ENCODE measurements at places on chromosomes 4 and X.

DNA sequence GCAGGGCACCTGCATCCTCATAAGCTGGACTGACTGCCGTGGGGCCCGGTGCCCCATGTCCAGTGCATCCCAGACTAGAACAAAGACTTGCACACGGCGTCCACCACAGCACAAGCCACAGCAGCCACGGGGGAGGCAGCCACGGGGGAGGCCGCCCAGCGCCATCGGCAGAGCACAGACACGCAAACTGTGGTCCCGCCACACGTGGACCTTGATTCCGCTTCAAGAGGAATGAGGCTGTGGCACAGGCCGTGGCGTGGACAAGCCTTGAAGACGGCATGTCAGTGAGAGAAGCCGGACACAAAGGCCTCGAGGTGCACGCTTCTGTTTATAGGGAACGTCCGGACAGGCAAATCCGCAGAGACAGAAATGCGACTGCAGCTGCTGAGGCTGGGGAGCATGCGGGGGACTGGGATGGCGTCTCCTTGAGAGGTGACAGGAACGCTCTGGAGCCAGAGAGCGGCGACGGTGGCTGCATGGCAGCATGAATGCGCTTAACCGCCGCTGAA lies 10.1 kb upstream of the CPLX1 start:
- no peak overlapping the region for H3K4me3 ChIP-seq
- H3K4me1 ChIP-seq = no peaks in the 10 kb centered on the region
- no peaks in the 10 kb centered on the region for H3K36me3 ChIP-seq

DNA sequence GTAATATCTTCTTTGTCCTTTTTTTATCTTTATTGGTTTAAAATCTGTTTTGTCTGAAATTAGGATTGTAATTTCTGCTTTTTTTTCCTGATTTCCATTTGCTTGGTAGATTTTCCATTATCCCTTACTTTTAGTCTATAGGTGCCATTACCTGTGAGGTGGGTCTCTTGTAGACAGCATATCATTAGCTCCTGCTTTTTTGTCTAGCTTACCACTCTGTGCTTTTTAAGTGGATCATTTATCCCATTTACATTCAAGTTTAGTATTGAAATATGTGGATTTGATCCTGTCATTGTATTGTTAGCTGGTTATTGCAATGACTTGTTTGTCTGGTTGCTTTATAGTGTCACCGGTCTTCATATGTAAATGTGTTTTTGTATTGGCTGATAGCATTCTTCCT lies 958.6 kb upstream of the SLIT2 start:
- no peak overlapping the region for H3K27ac ChIP-seq
- no peaks in the 10 kb centered on the region for H3K4me1 ChIP-seq
- H3K27me3 ChIP-seq = no peaks in the 10 kb centered on the region
- no peak overlapping the region for H3K4me3 ChIP-seq

GRCh38 chrX:103889216-103889615 lies 57.2 kb upstream of the RAB9B start:
- H3K27ac ChIP-seq = no peak overlapping the region
- no peaks in the 10 kb centered on the region for H3K4me1 ChIP-seq
- DNase-seq = no peak

GRCh38 chrX:101164766-101165590 lies 54.6 kb upstream of the DRP2 start:
- no peak for DNase-seq
- no peaks in the 10 kb centered on the region for H3K27me3 ChIP-seq
- H3K4me1 ChIP-seq = no peaks in the 10 kb centered on the region
- no peak overlapping the region for H3K4me3 ChIP-seq

DNA sequence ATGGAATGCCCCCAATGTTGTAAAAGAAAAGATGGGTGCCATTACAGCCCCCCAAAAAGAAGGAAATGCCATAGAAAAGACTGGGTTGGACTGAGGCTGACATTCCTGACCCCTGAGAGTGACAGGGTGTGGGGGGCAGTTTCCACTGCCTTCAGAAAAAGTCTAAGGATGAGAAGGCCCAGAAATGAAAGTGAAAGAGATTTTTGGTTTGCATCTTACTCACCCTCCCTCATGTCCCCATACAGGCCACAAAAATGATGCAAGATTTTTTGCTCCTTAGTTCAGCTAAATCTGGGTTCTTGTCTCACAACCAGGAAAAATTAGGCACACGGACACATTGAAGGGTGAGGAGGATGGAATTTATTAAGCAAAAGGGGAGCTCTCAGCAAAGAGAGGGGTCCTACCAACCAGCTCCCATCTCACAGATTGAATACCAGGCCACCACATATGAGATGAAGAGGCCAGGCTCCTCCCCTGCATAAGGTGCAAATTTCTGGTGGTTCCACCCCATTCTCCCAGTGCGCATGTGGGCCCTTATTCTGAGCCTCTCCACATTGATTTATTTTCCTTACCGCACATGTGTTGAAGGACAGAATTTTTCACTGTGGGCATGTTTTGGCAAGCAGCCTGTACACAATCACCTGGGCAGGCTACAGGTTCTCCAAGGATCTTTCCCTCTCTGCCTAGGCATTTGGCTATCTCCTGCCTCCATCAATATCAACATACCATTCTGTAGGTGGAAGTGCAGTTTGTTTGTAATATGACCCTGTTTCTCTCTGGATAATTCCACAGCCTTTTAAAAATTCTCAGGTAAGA lies 18.8 kb downstream of the PPP4R3C start:
- no peaks in the 10 kb centered on the region for H3K4me1 ChIP-seq
- H3K36me3 ChIP-seq = no peaks in the 10 kb centered on the region
- no peaks in the 10 kb centered on the region for H3K27me3 ChIP-seq
- H3K27ac ChIP-seq = no peak overlapping the region

GRCh38 chr4:150256225-150256620 lies 178.0 kb downstream of the DCLK2 start:
- no peak overlapping the region for H3K27ac ChIP-seq
- no peak for DNase-seq
- no peaks in the 10 kb centered on the region for H3K36me3 ChIP-seq
- no peaks in the 10 kb centered on the region for H3K4me1 ChIP-seq
- H3K27me3 ChIP-seq = no peaks in the 10 kb centered on the region
- no peak overlapping the region for H3K4me3 ChIP-seq

GRCh38 chrX:115642311-115642710 lies 81.3 kb downstream of the PLS3 start:
- no peak overlapping the region for H3K27ac ChIP-seq
- H3K36me3 ChIP-seq = no peaks in the 10 kb centered on the region
- no peaks in the 10 kb centered on the region for H3K4me1 ChIP-seq
- H3K27me3 ChIP-seq = peaks cover 16% of the 10 kb centered on the region

DNA sequence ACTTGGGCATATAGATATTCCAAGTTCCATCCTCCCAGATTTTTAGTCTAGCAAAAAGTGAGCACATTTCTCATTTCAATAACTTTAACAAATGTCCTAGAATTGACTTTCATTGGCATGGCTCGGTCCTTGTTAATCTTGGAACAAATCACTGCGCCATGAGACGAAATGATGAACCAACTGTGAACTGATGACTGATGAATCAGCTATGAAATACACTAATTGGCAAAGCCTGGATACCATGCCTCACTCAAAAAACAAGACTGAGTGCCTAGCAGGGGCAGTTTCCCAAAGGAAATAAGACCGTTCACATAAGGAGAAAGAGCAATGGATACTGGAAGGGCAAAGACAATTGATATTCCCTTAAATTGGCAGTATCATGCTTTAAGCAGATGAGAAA lies 248.6 kb upstream of the VEGFC start:
- H3K27ac ChIP-seq = no peak overlapping the region
- no peaks in the 10 kb centered on the region for H3K36me3 ChIP-seq
- no peaks in the 10 kb centered on the region for H3K4me1 ChIP-seq
- no peaks in the 10 kb centered on the region for H3K27me3 ChIP-seq
- no peak overlapping the region for H3K4me3 ChIP-seq

- H3K4me1 ChIP-seq = peaks cover 24% of the 10 kb centered on the region
- H3K27ac ChIP-seq = peak overlapping the region; percentile 26
- no peak overlapping the region for H3K4me3 ChIP-seq
- no peak for DNase-seq
- H3K36me3 ChIP-seq = peaks cover 32% of the 10 kb centered on the region
Observed at GRCh38 chrX:153781428-153782047, 697 bp downstream of the SRPK3 start.

GRCh38 chrX:150774798-150775568 lies 81.8 kb downstream of the MTMR1 start:
- no peak for DNase-seq
- no peak overlapping the region for H3K4me3 ChIP-seq
- no peaks in the 10 kb centered on the region for H3K27me3 ChIP-seq
- no peak overlapping the region for H3K27ac ChIP-seq

DNA sequence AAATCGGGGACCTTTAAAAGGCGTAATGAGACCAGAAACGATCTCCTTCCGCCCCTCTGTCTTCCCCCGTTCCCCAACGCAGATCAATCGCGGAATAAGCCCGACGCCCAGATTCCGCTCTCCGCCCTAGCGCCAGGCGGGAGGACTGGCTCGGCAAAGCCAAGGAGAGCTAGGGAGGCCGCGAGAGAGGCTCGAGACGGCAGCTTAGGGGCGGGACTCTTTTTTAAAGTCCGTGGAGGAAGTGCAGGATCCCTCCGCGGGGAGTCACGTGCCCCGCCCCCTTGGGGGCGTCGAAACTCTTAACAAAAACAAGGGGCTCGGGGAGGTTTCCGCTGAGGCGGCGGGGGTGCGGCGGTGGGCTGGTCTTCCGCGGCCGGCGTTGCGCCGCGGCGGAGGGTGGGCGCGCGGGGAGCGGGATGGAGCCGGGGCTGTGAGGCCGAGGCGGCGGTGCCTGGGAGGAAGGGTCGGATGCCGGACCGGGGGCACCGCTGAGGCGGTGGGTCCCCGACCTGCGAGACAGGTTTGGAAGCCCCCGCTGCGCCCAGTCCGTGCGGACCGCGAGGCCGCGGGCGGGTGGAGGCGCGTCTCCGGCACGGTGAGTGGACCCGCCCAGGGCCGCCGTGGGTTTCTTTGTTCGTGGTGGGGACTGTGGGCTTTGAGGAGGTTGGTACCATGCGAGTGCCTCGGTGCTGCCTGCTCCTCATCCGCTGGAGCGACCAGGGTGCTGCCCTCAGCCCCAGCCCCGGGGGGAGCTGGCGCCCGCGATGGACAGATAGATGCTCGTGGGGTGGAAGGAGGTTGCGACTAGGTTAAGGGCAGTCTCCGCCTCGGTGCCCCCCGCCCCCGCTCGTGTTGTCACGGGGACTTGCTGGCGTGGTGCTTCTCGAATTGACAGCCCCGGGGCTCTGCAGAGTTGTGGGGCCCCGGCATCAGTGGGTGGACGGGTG lies at the start of gene CCNG2:
Gene CCNG2, plus strand, starts transcription at position 296 of the 947 bp plus-strand sequence. CDS start 1,326 bp downstream, outside the sequence.
- H3K4me3 ChIP-seq = peak within 1 kb of the TSS; percentile 84
- H3K27me3 ChIP-seq = no peaks in the 10 kb centered on the region
- no peaks in the 10 kb centered on the region for H3K36me3 ChIP-seq
- DNase-seq = peak; percentile 80
- H3K4me1 ChIP-seq = peaks cover 44% of the 10 kb centered on the region

DNA sequence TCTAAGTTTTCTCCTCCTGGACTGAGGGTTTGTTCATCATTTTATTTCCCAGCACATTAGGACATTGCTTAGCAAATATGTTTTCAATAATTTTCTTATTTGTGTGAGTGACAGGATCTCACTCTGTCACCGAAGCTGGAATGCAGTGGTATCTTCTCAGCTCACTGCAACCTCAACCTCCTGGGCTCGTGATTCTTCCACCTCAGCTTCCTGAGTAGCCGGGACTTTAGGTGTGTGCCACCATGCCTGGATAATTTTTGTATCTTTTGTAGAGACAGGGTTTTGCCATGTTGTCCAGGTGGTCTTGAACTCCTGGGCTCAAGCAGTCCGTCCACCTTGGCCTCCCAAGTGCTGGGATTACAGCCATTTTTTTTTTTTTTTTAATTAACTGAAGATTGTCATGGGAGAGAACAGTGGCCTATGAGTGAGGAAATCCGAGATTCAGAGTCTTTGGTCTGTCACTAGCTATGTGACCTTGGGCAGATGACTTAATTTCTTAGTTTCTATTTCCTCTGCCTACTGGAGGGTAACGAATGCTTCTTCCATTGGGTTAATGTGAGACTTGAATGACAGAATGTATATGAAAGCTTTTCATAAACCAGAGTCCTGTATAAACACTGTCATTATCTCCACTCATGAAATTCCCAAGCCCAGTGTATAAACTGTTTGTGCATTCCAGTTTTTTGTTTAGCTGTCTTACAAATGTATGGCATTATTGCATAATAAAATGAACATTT lies 23.9 kb downstream of the MOB1B start:
- H3K4me3 ChIP-seq = no peak overlapping the region
- peaks cover 10% of the 10 kb centered on the region for H3K4me1 ChIP-seq
- H3K27me3 ChIP-seq = no peaks in the 10 kb centered on the region
- H3K27ac ChIP-seq = no peak overlapping the region

DNA sequence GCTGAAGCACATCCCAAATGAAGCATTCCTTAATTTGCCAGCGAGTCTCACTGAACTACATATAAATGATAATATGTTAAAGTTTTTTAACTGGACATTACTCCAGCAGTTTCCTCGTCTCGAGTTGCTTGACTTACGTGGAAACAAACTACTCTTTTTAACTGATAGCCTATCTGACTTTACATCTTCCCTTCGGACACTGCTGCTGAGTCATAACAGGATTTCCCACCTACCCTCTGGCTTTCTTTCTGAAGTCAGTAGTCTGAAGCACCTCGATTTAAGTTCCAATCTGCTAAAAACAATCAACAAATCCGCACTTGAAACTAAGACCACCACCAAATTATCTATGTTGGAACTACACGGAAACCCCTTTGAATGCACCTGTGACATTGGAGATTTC lies 14.6 kb downstream of the TLR8 start:
- H3K36me3 ChIP-seq = no peaks in the 10 kb centered on the region
- no peak overlapping the region for H3K4me3 ChIP-seq
- H3K27ac ChIP-seq = no peak overlapping the region
- DNase-seq = no peak

DNA sequence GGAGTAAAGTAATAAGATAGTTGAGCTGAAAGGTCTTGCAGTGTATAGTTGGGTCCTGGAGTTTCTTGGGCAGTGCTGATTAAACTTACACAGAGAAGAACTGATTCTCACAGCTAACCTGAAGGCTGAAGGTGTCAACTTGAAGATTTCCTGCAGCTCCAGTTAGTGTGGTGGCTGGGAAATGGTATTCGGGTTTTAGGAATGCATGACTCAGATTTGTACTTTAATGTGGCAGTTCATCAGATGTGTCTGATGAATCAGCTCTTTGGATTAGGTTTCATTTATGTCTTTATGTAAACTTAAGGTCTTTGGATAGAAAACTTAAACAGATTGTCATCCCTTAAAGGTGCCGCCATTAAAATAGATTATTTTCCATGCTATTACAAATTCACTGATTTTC lies 200.0 kb downstream of the IL1RAPL1 start:
- DNase-seq = no peak
- no peaks in the 10 kb centered on the region for H3K4me1 ChIP-seq
- H3K27me3 ChIP-seq = no peaks in the 10 kb centered on the region
- H3K36me3 ChIP-seq = no peaks in the 10 kb centered on the region
- H3K4me3 ChIP-seq = no peak overlapping the region

GRCh38 chr4:133584714-133585113 lies 435.6 kb downstream of the PCDH10 start:
- no peaks in the 10 kb centered on the region for H3K36me3 ChIP-seq
- H3K4me3 ChIP-seq = no peak overlapping the region
- no peaks in the 10 kb centered on the region for H3K4me1 ChIP-seq
- no peak overlapping the region for H3K27ac ChIP-seq

- no peaks in the 10 kb centered on the region for H3K4me1 ChIP-seq
- no peaks in the 10 kb centered on the region for H3K27me3 ChIP-seq
- no peak overlapping the region for H3K4me3 ChIP-seq
- no peak overlapping the region for H3K27ac ChIP-seq
Observed at GRCh38 chr4:1998296-1998695, 10.5 kb downstream of the NELFA start.

Measured in tibial nerve (tissue), 4 donors.